Stimulated activated CD4-positive, alpha-beta T cell treated with anti-CD3 and anti-CD28 coated beads, Interleukin-4, amount 100 ng/mL, for 24 hours (primary cell): ENCODE measurements at places on chromosomes 11 and 22.

DNA sequence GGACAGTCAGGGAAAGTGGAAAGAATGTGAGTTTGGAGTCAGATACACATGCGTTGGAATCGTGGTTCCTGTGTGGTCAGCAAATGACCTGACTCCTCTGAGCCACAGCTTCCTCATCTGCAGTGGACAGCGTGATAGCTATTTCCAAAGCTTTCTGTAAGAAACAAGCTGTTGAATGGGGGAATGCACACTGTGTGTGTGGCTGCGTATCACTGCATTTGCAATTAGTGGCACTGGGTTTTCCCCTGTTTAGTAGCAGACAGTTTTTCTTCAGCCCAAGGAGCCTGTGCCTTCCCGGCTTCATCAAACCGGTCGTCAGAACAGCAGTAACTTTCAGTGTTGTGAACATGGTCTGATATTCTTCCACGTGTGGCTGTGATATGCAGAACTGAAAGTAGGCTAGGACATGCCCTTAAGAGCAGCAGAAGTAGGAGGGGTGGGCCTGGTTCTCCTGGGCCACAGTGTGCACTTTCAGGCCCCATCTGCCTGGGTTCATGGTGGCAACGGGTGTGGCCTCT, 121.5 kb downstream of the RRAS2 start:
- DNase-seq: no peak

- DNase-seq: no peak
Measured at GRCh38 chr11:30150425-30150824, 80.4 kb upstream of the FSHB start.

DNA sequence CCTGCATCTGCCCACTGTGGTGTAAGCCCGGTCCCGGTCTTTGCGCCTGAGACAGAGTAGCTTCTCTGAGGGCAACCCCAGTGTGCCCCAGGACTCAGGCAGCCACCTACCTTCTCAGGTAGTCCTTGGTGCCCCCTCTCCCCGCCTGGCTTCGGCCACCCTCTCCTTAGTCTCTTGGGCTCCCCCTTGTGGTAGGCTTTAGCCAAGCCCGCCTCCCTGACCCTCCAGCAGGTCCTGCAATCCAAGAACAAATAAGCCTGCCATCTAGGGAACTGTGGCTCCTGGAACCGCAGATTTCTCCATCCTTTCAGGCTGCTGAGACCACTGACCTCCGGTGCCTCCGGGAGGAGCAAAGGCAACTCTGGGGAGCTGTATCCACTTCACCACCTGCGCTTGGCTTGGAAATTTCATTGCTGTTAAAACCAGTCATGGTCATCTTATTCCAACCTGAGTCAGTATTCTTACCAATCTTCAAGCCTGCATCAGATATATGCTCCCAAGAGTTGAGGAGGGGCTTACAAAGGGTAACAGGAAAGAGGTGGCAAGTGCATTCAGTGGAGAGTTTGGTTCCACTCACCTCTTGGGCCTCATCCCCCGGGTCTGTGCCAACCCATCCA, 52.8 kb upstream of the TENM4 start:
- peak; percentile 34 for DNase-seq

- DNase-seq: no peak
Measured at GRCh38 chr11:72586321-72587090, 87.7 kb downstream of the PDE2A start.
